CD4-positive, alpha-beta T cell treated with Interleukin-15 for 4 hours (primary cell): ENCODE measurements at places on chromosomes 4 and X.

DNA sequence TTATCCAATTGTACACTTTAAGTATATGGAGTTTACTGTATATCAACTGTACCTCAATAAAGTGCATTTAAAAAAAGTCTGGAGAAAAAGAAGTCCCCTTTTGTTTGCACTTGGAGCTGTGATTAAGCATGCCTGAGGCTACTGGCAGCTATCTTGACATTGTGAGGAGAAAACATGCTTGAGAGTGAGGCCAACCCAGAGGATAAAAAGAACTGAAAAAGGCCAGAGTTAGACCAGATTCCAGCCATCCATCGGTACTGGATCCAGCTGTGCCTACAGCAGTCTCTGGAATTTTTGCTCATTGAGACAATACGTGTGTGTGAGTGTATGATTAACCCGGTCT, 57.4 kb downstream of the LGI2 start:
- DNase-seq, result no peak

DNA sequence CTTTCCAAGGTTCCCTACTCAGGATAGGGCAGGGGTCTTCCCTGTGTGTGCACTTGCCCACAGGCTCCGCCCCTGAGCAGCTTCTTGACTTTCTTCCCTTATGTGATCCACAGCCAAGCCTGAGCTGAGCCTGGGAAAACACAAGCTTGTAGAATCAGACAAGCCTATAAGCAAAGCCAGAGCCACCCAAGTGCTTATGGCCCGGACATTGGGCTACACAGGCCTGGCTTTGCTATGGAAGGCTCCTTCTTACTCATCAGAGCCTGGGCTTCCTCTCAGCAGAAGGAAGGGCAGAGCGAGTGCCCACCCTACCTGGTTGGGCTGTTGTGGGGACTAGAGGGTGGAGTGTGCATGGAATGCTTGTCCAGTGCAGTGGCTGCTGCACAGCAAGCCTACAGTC, 1.3 kb upstream of the TNIP2 start:
- DNase-seq, result no peak

DNA sequence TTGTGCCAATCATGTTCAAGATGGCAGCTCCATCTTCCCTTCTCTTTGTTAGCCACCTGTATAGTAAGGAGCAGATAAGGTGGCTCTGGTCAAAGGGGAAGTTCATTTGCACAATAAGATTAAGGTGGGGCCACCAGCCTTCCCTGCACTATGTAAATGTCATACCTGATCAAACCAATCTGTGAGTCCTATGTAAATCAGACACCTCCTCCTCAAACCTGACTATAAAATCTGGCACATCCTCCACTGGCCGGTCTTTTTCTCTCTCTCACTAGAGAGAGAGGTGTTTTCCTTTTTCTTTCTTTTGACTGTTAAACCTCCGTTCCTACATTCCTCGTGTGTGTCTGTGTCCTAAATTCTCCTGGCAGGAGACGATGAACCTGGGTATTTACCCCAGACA, 572.5 kb upstream of the AADAT start:
- DNase-seq, result no peak

GRCh38 chr4:139455126-139455538, 1.2 kb downstream of the RAB33B start:
- DNase-seq, result no peak

DNA sequence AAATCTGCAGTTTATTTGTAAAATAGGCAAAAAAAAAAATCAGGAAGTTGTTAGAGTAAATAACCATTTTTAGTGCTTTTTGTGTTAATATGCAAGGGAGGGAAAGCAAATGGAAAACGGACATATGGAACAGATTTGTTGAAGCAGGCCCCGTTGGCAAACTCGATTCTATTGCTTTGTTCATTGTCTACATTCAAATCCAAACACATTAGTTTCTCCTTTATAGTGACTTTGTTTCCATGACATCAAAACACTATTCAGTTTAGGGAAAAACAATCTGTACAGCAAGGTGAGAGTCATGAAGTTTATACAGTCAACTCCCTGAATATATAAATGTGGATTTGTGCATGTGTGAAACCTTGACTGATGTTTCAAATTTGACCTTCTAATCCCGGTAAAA, 142.2 kb downstream of the FAM47A start:
- no peak for DNase-seq

DNA sequence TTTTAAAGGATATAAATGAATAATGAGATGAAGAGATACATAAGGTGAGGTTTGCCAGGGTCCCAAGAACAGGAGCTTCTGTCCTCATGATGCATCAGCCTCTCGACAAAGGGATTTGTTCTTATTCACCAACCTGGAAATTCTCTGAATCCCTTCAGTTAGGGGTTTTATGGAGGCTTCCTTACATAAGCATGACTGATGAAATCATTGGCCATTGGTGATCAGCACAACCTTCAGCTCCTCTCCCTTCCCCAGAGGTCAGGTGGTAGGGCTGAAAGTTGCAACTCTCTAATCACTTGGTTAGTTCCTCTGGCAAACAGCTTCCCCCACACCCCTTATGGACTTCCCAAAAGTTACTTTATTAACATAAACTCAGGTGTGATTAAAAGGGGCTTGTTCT, 222.0 kb downstream of the SPRY1 start:
- DNase-seq, result no peak

DNA sequence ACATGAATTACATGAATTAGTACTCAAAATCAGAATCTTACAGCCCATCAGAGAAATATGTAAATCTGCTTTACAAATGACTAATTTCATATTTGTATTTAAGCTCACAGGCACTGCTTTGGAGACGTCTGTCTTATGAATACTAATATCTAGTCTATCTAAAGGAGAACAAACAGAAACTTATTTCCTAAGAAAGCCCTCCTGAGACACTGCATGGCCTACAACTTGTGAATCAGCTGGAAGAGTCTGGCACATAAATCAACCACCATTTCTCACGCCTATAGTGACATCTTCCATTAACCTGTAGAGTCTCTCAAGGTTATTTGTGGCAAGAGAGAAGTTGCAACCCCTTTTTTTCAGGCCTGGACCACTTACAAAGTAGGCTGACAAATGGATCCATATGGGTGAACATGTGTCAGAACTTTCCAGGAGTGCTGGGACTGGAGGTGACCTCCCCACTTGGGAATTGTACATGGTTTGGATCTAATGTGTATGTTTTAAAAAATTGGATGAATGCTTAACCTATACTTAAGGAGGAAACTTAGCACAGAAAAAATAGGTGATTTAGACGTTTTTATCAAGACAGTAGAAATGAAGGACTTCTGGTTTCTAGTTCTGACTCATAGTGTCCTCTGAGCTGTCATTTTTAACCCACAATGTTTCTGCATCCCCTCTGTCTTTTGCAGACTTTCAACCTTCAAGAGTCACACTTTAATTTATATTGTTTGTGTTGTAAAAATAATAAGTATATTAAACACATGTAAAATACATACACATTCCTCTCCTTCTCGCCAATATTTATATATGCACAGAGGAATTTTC, 83.2 kb upstream of the ARHGAP24 start:
- DNase-seq, result no peak

GRCh38 chr4:15794905-15795304, 16.8 kb downstream of the CD38 start:
- DNase-seq, result no peak

DNA sequence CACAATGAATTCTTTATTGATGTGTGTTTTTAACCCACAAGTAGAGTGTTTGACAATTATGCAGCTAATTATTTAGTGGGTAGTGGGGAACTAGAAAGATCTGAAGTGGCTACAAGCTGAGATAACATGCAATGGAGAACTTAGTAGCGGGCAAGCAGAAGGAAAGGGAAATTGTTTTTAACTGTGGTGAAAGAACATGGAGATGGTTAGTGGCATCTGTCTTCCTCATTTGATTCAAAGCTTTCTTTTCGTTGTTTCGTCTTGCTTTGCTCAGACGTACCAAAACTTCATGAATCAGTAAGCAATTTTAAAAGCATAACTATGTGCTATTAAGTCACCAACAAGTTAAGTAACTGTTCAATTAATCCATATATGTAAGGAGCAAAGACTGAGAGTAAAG, 169.9 kb downstream of the BANK1 start:
- no peak for DNase-seq

DNA sequence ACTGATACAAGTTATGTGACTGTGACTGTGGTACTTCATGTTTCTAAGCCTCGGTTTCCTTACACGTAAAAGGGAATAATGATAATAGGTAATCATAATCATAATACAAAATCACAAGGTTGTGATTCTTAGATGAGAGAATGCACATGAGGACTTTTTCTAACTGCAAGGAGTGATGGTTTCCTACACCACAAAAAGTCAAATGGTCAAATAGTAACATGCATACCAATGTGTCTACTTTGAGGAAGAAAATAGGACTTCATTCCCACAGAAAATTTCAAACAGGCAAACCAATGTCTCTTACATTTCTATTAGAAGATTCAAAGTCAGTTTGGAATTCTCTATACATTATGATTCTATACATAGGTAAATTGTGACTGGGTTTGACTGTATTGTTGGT, 368.7 kb upstream of the FTHL17 start:
- DNase-seq, result no peak

GRCh38 chr4:138204507-138204906, 37.6 kb downstream of the SLC7A11 start:
- DNase-seq, result no peak

GRCh38 chr4:7045961-7046921, 3.1 kb downstream of the TADA2B start:
- DNase-seq, result no peak

DNA sequence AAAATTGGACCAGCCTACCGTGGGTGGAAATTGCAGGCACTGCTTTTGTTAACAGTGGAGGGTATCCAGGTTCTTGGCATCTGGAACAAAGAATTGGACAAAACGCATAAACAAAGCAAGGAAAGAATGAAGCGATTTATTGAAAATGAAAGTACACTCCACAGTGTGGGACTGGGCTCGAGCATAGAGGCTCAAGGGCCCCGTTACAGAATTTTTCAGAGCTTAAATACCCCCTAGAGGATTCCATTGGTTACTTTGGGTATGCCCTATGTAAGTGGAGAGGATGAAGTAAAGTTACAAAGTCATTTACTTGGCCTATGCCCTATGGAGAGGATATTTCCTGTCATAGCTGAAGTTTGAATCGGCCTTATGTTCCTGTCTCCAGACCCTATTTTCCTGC, 85.3 kb downstream of the GLUD2 start:
- DNase-seq, result no peak

- no peak for DNase-seq
Measured at GRCh38 chr4:94358101-94358500, 15.5 kb upstream of the HPGDS start.

GRCh38 chr4:56653461-56654237, 27.4 kb downstream of the HOPX start:
- DNase-seq, result peak; percentile 43

DNA sequence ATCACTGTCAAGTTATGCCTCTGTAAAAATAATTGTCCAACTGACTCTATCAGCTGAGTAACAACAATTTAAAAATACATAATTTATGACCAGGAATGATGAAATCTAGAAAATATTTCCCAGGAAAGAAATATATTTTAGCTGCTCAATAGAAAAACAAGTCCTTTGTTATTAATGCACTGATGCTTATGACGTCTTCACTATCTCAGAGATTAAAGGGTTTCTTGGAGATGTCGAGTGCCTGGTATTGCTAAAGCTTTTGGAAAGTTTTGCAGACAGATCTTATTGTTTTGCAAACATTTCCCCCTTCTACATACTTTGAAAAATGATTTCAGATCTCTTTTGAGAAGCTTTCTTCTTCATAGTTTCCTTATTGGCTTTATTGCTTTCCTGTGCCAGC, 154.6 kb upstream of the RPS6KA3 start:
- DNase-seq, result no peak

- no peak for DNase-seq
Measured at GRCh38 chr4:138724530-138724929, 291.1 kb upstream of the NOCT start.

DNA sequence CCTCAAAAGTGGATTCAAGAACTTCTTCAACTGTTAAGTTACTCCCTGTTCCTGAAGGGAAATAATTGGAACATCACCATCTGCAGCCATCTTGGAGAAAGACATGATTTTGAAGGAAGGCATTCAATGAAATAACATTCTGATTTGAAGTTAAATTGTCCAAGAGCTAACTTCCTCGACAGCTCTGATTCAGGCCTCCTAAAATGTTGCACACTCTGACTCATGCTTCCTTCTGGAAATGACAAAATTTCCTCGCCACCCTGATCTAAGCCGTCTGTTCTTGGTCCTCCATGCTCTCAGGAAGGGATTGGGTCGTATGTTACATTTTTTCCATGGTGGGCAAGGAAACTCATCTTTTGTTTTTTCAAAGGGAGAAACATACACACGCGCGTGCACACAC, 496.9 kb upstream of the DIPK2B start:
- no peak for DNase-seq

- no peak for DNase-seq
Measured at GRCh38 chr4:123216543-123216942, 180.1 kb upstream of the SPRY1 start.

DNA sequence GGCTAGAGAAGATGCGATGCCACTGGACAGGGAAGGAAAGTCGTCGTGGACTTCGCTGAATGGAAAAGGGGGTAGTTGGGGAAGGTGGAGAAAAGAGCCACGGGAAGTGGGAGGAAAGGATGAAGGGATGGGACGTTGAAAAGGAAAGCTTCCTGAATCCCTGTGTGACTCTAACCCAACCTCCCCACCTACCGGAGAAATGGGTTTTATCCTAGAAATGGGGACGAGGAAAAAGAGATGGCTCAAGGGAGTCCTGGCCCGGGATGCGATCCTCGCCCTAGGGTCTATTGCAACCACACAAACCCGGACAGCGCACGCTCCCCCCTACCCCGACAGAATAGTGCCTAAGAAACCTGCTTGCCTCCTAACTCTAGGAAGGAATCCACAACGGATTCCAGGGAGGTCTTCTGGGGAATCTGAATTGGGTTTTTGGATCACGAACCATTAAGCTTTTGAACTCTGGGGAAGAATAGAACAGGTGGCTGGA, 738 bp upstream of the TSPAN5 start:
- no peak for DNase-seq

- DNase-seq, result no peak
Measured at GRCh38 chr4:19883841-19884240, 367.9 kb upstream of the SLIT2 start.

- no peak for DNase-seq
Measured at GRCh38 chr4:2930135-2930757, 33.0 kb downstream of the NOP14 start.

GRCh38 chr4:156609421-156609820, 362.2 kb downstream of the PDGFC start:
- no peak for DNase-seq

DNA sequence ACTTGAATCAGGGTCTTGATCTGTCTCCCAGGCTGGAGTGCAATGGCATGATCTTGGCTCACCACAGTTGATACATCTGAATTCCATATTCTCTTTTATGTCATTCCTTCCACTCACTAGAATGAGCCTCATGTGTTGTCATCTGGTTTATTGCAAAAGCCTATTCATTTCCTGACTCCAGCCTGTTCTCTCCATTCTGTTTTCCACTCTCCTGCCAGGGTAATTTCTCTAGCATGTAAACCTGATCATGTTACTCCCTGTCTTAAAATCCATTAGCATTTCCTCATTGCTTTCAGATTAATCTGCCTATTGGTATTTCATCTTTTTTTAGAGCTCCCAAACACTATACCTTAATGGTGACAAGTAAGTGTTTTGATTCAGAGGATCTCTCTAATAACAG, 4.3 kb upstream of the DDX60L start:
- no peak for DNase-seq

GRCh38 chr4:161702287-161702686, 461.5 kb downstream of the FSTL5 start:
- no peak for DNase-seq
